NCI-H2029 (cell line): ENCODE measurements at places on chromosomes 16 and 17.
A peak's percentile ranks its signal among the peaks of the same experiment; 100 is the strongest.

DNA sequence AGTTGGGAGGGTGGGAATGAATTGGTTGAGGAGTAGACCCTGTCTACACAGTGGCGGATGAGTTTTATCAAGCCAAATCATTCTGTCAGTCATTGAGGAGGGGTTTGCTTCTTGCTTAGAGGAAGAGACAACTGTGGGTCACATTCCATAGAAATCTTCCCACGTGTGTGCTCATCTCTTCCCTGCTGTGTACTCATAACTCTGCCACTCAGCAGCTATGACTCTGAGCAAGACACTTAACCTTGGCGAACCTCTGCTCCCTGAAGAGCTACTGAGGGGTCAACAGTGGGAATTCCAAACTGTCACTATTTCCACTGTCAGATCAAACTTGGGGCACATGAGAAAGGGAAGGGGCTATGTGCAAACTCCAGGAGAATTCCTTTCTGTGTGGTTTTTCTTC, 72.6 kb upstream of the COX10 start:
- DNase-seq, result no peak

GRCh38 chr17:62075308-62075815, 10.3 kb upstream of the MED13 start:
- no peak for DNase-seq

DNA sequence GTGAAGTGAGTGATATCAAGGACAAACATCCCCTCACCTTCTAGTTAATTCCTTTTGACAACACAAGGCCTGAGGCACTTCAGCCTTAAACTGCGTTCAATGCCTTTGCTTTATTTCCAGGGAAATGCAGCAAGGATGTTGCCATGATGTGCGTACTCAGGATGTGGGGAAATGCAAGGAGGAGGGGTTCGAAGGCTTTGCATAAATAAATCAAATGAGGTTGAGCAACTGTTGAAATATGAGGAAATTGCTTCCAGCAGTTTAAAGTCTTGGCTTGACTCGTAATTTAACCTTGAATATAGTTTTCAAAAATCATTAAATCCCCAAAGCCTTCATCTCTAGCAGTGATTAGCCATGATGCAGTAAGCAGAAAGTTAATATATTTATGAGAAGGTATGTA, 81.8 kb upstream of the CCL2 start:
- no peak for DNase-seq

GRCh38 chr16:73183611-73184092, 135.7 kb upstream of the ZFHX3 start:
- DNase-seq, result no peak

GRCh38 chr16:78823027-78823426, 723.6 kb downstream of the WWOX start:
- DNase-seq, result no peak

DNA sequence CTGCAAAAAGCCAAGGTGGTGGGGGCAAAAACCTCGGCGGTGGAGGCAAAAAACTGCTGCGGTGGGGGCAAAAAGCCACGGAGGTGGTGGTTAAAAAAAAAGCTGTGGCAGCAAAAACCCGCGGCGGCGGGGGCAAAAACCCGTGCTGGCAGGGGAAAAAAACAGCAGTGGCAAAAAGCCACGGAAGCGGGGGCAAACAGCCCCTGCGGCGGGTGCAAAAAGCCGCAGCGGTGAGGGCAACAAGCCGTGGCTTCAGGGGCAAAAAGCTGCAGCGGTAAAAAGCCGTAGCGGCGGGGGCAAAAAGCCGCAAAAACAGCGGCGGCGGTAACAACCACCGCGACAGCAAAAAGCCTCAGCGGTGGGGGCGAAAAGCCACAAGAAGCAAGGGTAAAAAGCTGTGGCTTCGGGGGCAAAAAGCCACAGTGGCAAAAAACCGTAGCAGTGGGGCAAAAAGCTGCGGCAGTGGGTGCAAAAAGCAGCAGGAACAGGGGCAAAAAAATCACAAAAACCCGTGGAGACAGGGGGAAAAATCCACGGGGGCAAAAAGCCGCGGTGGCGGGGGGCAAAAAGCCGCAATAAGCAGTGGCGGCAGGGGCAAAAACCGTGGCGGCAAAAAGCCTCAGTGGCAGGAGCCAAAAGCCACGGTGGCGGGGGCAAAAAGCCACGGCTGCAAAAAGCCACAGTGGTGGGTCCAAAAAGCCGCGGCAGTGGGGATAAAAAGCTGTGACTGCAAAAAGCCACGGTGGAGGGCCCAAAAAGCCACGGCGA, 193.7 kb downstream of the SHCBP1 start:
- DNase-seq, result no peak

GRCh38 chr16:50928065-50928464, 186.2 kb downstream of the CYLD start:
- DNase-seq, result no peak

DNA sequence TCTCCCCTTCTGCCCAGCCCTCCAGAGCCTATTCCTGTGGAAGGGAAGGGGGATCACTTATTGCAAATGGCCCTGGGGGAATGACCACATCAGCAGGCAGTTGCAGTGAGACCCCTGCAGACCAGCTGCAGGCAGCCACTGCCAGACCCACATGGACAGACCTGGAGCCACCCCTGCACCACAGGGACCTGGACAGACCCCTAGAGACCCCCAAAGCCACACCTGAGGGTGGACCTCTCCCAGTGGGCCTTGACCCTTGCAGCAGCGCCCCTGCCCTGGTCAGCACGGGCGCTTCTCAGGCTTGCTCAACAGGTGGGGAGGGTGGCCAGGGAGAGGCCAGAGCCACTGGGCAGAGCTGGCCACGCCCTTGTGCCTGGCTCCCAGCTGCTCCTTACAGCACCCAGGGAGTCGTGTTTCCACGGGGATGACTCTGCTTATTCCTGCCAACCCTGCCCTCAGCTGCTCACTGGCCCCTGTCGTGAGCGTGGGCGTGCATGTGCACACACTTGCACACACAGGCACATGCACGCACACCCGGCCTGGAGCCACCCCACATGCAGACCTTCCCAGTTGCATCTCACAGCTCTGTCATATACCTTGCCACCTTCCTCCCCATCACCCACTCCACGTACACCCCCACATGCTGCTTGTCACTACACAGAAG, 1.3 kb upstream of the SCN4A start:
- peak; percentile 45 for DNase-seq

GRCh38 chr17:78651554-78651953, 74.4 kb upstream of the DNAH17 start:
- no peak for DNase-seq
